ENCODE measurements at places on chromosomes 16 and 17. TPM values are rescaled to one million over a fixed set of nuclear protein-coding genes. Genes with fewer than 3 reads are reported as not detected.

The KRTAP4-5 gene
- total RNA-seq = not detected

The TBC1D28 gene
- total RNA-seq = not detected

The TPPP3 gene
- 70.9 TPM for total RNA-seq

The CREBBP gene
- 19.3 TPM for total RNA-seq

The PRR11 gene
- 9.7 TPM for total RNA-seq

The SULT1A2 gene
- total RNA-seq = 1.4 TPM

The CCL11 gene
- total RNA-seq = not detected

The LONP2 gene
- 22.2 TPM for total RNA-seq

The RAC3 gene
- total RNA-seq = 71.3 TPM

The BAIAP3 gene
- 8.2 TPM for total RNA-seq

The PPM1D gene
- total RNA-seq = 13.1 TPM

The PTGES3L gene
- 0.52 TPM for total RNA-seq

The PFN1 gene
- 2,656 TPM for total RNA-seq

The TNP2 gene
- not detected for total RNA-seq

The HCFC1R1 gene
- 32.0 TPM for total RNA-seq

The TBC1D3B gene
- total RNA-seq = 18.6 TPM

The EFCAB5 gene
- 0.51 TPM for total RNA-seq

The CRHR1 gene
- total RNA-seq = not detected

The CCL18 gene
- not detected for total RNA-seq

The ACE gene
- not detected for total RNA-seq

The KIF2B gene
- total RNA-seq = not detected

The SNX11 gene
- total RNA-seq = 16.4 TPM

The SLC5A11 gene
- total RNA-seq = 0.91 TPM

The GAS2L2 gene
- 0.52 TPM for total RNA-seq

The VAT1L gene
- total RNA-seq = not detected

The CCL4 gene
- total RNA-seq = not detected

The PRSS21 gene
- total RNA-seq = not detected

Measured in HT-29 (cell line).